ENCODE measurements at places on chromosomes 3 and 15.

GRCh38 chr3:101862416-101863165 is 13.3 kb downstream of the NFKBIZ start:
- DNase-seq, result no peak

GRCh38 chr3:73687106-73688004 is 62.6 kb upstream of the PDZRN3 start:
- DNase-seq, result no peak

DNA sequence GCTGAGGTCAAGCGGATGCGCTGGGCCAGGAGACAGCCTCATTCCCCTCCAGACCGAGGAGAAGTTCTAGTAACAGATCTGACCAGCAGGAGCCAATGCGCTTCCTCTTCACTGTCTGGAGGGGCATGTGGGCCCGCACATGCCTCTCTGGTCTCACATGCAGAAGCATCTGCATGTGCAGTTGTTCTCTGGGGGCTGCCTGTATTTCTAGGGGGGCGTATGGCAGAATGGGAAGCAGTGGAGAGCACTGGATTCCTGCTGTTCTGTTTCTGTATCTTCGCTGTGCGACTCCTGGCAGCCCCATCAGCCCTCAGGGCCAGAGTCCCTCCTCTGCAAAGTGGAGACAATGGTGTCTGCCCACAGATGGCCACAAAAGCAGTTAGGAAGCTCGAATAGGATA is 170.4 kb upstream of the IQSEC1 start:
- no peak for DNase-seq

DNA sequence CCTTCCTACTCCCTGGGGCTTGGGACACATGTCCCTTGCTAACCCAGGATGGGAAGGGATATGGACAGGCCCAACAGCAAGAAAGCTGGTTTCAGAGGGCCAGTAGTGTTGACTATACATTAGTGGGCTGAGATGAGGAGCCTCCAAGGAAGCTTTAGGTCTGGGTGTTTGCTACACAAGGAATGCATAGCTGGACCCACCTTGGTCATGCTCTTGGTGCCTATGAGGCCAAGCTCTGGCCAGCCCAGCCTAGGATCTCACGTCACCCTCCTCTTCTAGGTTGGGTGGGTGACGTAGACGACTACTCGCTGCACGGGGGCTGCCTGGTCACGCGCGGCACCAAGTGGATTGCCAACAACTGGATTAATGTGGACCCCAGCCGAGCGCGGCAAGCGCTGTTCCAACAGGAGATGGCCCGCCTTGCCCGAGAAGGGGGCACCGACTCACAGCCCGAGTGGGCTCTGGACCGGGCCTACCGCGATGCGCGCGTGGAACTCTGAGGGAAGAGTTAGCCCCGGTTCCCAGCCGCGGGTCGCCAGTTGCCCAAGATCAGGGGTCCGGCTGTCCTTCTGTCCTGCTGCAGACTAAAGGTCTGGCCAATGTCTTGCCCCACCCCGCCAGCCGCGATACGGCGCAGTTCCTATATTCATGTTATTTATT is 653 bp upstream of the WDR6 start:
- DNase-seq, result peak; percentile 25

DNA sequence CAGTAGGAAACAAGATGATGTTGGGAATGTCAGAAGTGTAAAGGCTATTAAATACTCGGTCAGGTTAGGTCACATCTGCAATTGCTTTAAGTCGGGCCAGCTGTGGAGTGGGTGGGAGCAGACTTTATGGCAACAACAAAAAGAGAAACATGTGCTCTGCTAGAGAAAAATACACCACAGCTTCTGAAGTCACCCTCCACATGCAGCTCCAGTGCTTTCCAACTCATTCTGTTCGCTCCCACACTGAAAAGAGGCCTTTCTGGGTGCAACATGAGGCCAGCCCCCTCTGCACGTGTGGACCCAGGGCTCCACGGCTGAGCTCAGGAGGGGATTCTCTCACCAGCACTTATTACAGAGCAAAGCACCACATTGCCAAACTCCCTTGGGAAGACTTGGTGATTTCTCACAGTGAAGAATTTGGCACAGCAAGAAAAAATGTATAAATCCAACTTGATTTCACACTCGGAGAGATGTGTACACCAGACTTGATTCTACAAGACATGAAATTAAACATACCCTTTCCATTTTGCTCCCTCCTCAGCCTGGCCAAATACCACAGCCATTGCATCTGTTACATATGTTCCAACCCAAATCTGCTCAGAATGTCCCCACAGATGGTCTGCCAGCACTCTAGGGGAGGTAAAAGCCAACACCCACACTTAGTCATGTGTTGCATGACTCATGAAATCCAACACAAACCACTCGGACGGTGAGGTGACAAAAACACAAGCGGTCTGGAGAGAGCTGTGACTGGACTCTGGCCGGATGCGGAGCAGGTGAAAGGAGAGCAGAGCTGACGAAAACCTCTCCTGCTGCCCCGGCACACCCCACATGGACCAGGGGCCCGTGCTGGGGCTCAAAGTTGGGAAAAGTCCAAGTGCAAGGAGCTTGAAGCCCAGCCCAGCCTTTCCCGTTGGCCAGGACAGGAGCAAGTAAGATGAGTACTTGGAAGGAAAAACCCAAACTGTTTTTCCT is 74.6 kb downstream of the ITGB5 start:
- no peak for DNase-seq

DNA sequence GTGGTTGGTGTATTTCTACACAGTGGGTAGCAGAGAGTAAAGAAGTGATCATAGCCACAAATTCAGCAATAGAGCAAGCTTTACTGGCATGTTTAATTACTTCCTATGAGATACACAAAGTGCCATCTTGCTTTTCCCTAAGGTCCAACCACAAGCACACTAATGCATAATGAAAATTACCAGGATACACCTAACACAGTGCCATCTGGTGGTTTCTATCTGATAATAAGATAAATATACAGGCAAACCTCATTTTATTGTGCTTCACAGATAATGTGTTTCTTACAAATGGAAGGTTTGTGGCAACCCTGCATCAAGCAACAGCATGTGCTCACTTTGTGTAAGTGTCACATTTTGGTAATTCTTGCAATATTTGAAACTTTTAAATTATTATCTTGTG is 223.0 kb downstream of the NSUN3 start:
- peak; percentile 69 for DNase-seq

- DNase-seq, result no peak
These were observed 66.1 kb downstream of the CHSY1 start for GRCh38 chr15:101185770-101186169.

GRCh38 chr3:127419182-127419581 is 131.3 kb upstream of the PRR20G start:
- DNase-seq, result peak; percentile 31

GRCh38 chr3:107861904-107862303 is 228.9 kb downstream of the CD47 start:
- DNase-seq, result no peak

- peak; percentile 56 for DNase-seq
These were observed 40.5 kb downstream of the MYLK start for GRCh38 chr3:123843668-123844067.

- peak; percentile 11 for DNase-seq
These were observed 67.6 kb downstream of the IGF1R start for GRCh38 chr15:98715890-98716443.

- DNase-seq, result no peak
These were observed 362.6 kb upstream of the PLSCR5 start for GRCh38 chr3:146967783-146968182.

DNA sequence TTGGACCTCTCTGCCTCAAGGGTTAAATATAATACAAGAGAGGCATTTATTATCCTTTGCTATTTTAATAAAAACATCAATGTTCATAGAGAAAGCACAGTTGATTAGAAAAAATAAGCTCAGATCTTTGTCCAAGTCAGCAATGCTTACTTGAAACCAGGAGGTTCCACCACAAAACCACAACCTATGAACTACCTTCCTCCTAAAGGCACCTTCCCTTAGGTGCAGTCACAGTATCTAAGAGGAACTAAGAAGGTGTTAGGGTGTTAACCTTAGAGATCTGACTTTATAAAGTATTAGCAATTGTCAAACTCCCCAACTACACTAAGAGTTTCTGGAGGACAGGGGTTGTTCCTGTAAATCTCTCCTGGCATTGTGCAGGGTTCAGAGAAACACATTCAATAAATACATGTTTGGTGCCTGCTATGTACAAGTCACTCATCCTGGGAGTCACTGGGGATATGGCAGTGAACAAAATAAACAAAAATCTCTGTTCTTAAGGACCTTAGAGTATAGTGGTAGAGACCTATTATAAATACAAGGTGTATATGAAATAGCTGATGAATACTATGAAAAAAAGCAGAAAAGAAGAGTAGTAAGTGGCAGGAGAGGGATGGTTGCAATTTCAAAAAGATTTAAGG is 208.6 kb downstream of the NFKBIZ start:
- DNase-seq, result no peak

- no peak for DNase-seq
These were observed 111.8 kb upstream of the LYSMD4 start for GRCh38 chr15:99845009-99845408.

DNA sequence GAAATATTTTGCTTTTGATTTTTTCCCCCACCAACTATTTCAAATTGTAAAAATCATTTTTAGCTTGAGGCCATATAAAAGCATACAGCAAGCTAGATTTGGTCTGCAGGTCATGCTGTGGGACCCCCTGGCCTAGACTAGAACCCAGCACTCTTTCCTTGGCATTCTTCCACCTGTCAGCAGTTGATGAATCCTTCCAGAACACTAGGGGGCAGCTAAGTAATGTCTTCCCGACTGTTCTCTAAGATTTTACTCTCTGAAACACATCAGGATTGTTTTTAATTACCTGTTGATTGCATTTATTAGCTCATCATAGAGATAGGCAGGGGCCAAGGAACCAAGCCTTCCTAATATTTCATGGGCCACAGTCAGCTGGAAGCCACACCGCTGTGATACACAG is 174.5 kb downstream of the CACNA1D start:
- peak; percentile 5 for DNase-seq

DNA sequence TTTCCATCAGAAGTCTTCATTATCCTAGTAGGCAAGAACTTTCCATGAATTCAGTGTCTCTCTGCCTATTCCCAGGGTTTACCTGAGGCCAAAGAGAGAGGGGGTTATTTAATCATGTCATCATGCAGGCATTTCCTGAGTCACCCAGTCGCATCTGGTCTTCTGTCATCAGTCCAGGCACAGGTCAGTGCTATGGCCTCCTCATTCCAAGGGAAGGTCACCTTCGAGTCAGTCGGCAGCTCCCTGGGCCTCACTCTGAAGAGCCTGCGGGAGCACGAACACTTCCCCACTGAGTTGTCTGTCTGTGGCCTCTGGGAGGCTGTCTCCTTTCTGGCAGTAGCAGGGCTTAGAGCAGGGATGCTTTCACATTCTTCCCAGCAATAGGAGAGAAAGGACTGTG is 26.2 kb upstream of the LRTM1 start:
- DNase-seq, result no peak

DNA sequence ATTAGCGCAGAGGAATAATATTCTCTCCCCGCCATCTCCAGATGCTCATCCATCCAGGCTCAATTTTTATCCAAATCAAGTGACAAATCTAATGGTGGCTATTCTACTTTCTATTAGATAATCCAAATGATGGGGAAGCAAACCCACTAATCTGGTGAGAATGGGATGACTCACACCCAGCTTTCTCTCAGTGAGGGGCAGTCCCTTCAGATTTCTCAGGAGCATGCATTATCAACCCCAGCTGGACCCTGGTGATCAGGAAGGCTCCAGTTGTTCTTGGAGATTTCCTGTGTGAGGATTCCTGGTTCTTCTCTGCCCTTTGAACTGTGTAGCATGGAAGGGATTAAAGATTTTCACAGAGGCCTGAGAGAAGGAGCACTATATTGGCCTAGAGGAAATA is 358.0 kb downstream of the WDR72 start:
- DNase-seq, result no peak

GRCh38 chr15:89837134-89837829 is 22.6 kb upstream of the ANPEP start:
- DNase-seq, result no peak

GRCh38 chr3:24164967-24165602 is 220.0 kb downstream of the NR1D2 start:
- no peak for DNase-seq

DNA sequence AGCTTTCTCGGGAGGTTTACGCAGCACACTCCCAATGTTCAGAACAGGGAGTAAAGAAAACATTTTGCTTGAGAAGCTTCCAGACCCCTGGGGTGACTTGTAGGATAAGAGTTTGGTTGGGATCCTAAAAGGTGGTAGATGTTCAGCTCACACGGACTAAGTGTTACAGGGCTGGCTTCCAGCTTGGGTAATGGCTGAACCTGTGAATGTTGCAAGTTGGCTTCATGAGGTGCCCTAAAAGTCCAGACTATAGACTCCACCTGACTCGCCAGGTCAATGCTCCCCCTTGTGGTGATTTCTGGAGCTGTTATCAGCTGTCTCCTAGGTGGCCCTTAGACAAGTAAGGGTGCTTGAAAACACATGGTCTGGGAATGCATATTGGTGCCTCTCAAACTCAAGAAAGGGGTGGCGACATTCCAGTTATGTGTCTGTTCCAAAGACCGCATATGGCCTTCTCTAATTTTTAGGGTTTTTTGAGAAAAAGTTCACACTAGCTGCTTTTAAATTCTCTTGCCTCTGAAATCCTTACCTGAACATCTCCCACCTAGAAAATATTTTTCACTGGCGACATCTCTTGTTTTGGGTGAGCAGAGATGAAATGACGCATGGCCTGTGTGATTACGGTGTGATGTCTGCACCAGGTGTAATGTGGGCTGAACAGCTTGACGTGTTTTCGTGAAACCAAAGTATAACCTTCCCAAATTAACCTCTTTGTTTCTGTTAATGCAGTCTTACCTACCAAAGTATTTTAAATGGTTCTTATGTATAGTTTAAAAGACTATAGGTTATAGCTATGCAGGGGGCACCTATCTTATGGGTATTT is 175.7 kb upstream of the KBTBD8 start:
- peak; percentile 32 for DNase-seq

DNA sequence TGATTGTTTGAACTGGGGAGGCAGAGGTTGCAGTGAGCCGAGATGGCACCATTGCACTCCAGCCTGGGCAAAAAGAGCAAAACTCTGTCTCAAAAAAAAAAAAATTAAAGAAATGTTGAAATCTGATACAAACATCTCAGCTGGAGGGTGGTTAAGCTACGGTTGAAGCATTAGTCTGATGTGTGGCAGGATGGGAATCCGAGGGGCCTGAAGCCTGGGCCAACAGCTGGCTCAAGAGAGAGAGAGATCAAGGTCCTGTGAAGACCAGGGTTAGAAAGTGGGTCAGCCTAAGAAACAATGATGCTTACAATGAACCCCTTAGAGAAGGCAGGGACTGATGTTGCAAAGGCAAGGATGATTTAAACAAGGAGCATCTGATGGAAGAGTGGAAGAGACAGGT is 69.8 kb downstream of the CD200R1L start:
- no peak for DNase-seq
